ENCODE measurements at places on chromosomes 5 and 9.
A peak's percentile ranks its signal among the peaks of the same experiment; 100 is the strongest.

- no peak for DNase-seq
These were observed 232.0 kb upstream of the ANKRD55 start for GRCh38 chr5:56464935-56465768.

- peak; percentile 71 for DNase-seq
These were observed 17.0 kb upstream of the CRB2 start for GRCh38 chr9:123338710-123339665.

DNA sequence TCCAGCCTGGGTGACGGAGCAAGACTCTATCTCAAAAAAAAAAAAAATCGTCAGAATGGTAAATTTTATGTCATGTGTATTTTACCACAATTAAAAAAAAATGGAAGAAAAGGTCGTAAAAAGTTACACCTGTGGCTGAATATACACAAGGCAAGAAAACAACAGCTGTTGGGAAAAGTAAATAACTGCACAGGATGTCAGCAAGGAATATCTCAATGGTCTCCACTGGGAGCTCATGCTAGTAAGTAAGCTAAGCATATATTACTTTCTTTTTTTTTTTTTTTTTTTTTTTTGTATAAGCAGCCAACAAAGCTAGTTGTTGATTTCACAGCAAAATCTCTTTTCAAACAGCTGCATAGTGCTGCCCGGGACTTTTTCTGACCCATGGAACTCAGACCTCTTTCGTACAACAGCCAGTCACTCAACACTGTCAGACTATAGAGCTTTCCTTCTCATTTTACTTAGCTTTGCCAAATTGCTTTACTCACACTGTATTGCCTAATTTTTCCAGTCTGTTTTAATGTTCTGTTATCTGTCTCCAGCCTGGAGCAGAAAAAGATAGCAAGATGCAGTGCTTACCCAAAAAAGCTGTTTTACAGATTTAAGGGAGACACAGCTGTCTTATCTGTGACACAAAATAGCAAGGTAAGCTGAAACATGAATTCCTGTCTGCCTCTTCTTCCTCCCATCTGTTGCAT lies 175.9 kb downstream of the ENC1 start:
- DNase-seq, result no peak

DNA sequence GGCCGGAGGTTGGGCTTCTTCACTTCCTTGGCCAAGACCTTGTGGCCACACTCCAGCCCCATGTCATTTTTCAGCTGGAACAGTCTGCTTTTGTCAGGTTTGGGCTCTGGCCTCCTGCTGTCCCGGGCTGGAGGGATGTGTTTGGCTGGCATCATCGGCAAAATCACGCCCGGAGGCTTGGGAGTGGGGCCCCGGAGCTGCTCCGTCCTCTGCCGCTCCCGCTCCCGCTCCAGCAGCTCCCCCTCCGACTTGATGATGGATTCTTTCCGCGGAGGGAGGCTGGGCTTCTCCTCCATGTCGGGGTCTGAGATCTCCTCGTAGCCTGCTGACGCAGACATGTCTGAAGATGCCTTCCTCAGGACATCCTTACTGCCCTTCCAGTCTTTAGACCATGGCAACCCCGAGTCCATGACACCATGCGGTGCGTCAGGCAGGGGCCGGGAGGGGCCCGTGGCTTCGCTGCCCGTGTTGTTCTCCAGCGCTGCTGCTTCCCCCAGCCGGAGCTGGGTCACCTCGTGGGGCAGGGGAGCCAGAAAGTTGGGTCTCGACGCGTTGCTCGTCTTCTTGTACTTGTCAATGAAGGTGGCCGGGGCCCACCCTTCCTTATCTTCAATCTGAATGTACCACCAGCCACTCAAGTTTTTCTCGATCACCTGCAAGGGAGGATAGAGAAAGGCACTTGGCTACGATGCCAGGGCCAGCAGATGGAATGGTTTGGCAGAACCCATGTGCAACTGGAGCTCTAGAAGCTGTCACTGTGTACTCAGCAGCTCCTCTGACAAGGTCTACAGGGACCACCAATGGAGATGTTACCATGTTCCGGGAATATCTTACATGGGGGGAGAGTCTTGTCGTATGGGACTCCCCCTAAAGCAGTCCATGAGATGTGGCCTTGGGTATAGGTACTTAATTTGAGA lies 56.0 kb upstream of the UBTD2 start:
- no peak for DNase-seq

DNA sequence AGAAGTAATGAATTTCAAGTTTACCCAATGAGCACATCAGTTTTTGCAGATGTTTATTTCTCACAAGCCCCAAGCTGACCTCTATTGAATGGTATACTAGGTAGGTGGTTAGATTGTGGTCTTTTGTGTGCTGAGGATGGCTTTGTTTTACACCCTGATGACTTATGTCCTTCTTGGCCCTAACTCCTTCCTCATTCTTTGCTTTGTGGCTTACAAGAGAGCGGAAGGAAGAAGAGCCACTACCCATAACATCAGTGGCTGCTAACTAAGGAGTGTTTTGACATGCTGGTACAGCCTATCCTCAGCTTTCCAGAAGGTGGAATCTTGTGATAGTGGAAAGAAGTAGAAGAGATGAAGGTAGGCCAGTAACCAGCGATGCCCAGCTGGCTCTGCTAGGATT lies 85.7 kb upstream of the NTRK2 start:
- DNase-seq, result no peak

DNA sequence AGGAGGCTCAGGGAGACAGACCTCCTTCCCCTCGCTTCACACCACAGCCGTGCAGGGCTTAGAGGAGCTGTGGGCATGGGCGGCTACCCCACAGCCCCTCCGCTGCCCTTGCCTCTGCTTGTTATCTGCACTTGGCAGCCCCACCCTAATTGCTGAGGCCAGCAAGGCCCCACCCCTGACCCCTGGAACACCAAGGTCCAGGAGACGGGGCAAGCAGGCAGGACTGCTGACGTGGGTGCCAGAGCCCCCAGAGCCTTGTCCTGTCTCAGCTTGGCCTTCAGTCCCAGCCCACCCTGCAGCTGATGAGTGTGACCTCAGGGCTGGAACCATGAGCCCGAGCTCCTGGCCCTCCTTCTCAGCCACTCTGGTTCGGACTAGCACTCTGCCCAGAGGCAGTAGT lies 29.1 kb upstream of the NEURL1B start:
- no peak for DNase-seq

GRCh38 chr5:179128976-179129375 lies 68.8 kb downstream of the ZNF354C start:
- DNase-seq, result no peak

GRCh38 chr5:50441493-50441955 lies 436 bp upstream of the EMB start:
- DNase-seq, result no peak

GRCh38 chr9:93207326-93207814 lies 23.4 kb downstream of the WNK2 start:
- DNase-seq, result no peak

GRCh38 chr5:140480310-140481014 lies 67.0 kb upstream of the EIF4EBP3 start:
- DNase-seq, result no peak

- DNase-seq, result no peak
These were observed 658.1 kb upstream of the CHD1 start for GRCh38 chr5:99586878-99587277.

GRCh38 chr9:90815944-90816357 lies 14.3 kb downstream of the SYK start:
- no peak for DNase-seq

DNA sequence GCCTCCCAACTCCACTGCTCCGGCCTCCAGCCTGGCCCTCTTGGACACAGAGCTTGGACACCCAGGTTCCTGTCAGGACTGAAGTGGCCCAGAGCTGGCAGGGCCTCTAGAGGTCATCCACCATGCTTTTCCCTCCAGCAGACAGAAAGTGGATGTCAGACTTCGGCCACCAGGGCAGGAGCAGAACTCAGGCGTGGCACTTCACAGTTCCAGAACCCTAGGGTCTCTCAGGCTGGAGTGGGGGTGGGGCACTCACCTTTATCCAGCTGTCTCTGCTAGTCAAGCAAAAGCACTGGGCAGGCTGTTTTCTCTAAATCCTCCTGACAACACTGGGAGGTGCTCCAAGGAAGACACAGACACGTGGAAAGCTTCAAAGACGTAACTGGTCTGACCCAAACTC lies 35.6 kb upstream of the N4BP3 start:
- no peak for DNase-seq

GRCh38 chr5:10649666-10650380 lies 86.0 kb downstream of the ANKRD33B start:
- no peak for DNase-seq

GRCh38 chr5:134098690-134099089 lies 15.8 kb upstream of the TCF7 start:
- DNase-seq, result no peak

GRCh38 chr5:137858223-137858916 lies 9.3 kb upstream of the MYOT start:
- no peak for DNase-seq

- no peak for DNase-seq
These were observed 97.4 kb upstream of the TRIM32 start for GRCh38 chr9:116589392-116590354.

DNA sequence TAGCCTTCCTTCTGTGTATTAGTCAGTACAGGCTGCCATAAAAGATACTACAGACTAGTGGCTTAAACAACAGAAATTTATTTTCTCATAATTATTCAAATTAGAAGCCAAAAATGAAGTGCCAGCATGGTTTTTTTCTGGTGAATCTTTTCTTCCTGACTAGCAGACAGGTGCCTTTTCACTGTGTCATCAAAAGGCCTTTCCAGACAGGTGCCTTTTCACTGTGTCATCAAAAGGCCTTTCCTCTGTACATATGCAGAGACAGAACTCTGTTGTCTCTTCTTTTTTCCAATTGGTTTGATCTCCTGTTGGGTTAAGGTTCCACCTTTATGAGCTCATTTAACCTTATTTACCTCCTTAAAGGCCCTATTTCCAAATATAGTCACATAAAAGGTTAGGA lies 599.9 kb downstream of the ISL1 start:
- no peak for DNase-seq
